Esophagus squamous epithelium (tissue), 5 donors: ENCODE measurements at places on chromosomes 3 and 15. TPM values are rescaled to one million over a fixed set of nuclear protein-coding genes. Genes with fewer than 3 reads are reported as not detected.
A peak's percentile ranks its signal among the peaks of the same experiment; 100 is the strongest.

GRCh38 chr3:186511245-186511644 lies 32.9 kb downstream of the CRYGS start:
- no peak for DNase-seq
- H3K36me3 ChIP-seq, result no peaks in the 10 kb centered on the region
- H3K4me3 ChIP-seq, result no peak overlapping the region
- H3K27me3 ChIP-seq, result no peaks in the 10 kb centered on the region
- H3K27ac ChIP-seq, result no peak overlapping the region
- no peaks in the 10 kb centered on the region for H3K4me1 ChIP-seq

DNA sequence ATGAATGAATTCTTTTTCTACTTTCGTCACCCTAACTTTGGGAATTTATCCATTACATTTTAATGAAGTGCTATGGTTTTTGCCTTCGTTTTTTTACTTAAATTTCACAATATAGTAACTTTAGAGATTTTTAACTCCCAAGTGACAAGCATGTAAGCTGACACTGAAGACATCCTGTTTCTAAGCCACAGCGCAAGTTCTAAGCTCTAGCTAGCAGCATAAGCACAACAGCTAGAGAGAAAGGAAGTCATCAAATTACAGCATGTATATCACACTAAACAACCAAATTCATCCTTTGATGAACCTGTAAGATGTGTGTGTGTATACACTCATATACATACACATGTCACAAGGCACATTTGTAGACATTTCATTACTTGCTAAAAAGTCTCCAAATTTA lies 119.3 kb downstream of the P3H2 start:
- H3K4me3 ChIP-seq, result no peak overlapping the region
- no peaks in the 10 kb centered on the region for H3K36me3 ChIP-seq
- peaks cover 16% of the 10 kb centered on the region for H3K4me1 ChIP-seq
- DNase-seq, result no peak
- no peak overlapping the region for H3K27ac ChIP-seq

GRCh38 chr3:121998030-121998580 lies 23.9 kb downstream of the ILDR1 start:
- DNase-seq, result no peak
- peak overlapping the region; percentile 16 for H3K27ac ChIP-seq
- H3K36me3 ChIP-seq, result no peaks in the 10 kb centered on the region
- H3K27me3 ChIP-seq, result no peaks in the 10 kb centered on the region

DNA sequence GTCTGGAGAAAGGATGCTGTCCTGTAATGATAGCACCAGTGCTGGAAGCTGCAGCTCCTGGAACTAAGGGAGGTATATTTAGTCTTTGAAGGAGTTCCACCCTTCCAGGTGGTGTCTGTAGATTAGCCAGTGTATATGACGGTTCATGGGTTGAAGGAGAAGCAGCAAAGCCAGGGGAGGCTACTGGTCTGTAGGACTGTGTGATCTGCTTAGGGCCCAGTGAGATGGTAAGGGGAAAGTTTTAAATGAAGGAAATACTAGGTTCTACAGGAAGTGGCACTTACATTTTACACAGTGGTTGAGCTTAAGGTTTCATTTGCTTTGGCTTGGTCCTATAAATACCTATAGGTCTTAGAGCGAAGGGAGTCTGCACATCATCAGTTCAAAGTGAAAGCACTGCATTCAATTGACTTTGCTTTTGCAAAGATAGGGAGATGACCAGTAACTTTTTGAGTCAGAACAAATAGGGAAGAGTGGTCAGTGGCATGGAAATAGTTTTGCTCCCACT lies 5.6 kb downstream of the SLC25A38 start:
- H3K27ac ChIP-seq, result no peak overlapping the region
- peaks cover 10% of the 10 kb centered on the region for H3K36me3 ChIP-seq
- no peak overlapping the region for H3K4me3 ChIP-seq

GRCh38 chr3:33773637-33774036 lies 24.8 kb upstream of the PDCD6IP start:
- DNase-seq, result no peak
- no peak overlapping the region for H3K4me3 ChIP-seq
- H3K27me3 ChIP-seq, result no peaks in the 10 kb centered on the region
- H3K36me3 ChIP-seq, result no peaks in the 10 kb centered on the region
- no peak overlapping the region for H3K27ac ChIP-seq
- no peaks in the 10 kb centered on the region for H3K4me1 ChIP-seq

Gene PAK2
- total RNA-seq, result 24.6 TPM
